Aorta (tissue), 5 donors: ENCODE measurements at places on chromosomes 16 and 17. TPM values are rescaled to one million over a fixed set of nuclear protein-coding genes. Genes with fewer than 3 reads are reported as not detected.

DNA sequence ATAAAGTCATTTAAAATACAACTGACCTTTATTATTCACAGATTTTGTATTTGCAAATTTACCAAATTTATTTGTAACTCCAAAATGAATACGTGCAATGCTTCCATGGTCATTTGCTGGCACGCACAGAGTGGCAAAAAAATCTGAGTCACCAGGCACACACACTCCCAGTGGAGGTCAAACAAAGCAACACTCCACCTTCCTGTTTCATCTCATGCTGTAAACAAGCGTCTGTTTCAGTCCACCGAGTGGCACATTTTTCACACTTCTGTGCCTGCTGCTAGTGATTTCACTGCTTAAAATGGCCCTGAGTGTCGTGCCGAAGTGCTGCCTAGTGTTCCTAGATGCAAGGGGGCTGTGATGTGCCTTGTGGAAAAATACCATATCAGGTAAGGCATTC lies 17.8 kb upstream of the ITGAE start:
- DNase-seq, result no peak

- DNase-seq, result peak; percentile 53
Observed at GRCh38 chr17:17062866-17063265, 20.6 kb downstream of the MPRIP start.

The LRRC46 gene
- total RNA-seq, result 0.51 TPM

DNA sequence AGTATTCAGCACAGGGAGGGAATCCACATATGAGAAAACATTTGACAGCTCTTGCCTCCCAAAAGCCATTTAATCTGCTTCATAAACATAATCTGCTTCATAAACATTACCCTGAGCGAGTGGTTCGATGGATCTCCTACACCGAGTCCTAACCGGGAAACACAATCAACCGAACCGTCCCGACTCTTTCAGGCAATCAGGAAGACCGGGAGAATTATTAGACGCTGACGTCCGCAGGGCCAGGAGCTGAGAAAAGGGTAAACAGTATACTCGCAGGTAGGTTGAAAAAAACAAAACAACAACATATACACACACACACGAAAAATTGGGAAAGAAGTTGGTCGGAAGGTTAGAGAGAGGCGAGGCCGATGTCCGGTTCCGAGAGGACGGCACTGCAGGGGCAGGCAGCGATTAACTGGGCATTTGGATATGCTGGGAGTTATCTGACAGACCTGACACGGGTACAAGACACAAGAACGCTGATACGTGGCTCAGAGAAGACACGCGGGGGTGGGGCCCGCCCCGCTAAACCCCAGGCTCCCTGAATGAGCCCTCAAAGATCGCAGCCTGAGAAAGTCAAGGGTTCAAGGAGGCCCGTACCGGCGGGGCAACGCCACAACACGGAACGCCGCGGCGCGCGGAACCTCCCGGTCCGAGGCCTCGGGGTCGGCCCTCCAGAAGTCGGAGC lies 585 bp downstream of the AP1G1 start:
- DNase-seq, result no peak

GRCh38 chr16:49464877-49465504 lies 91.4 kb downstream of the C16orf78 start:
- no peak for DNase-seq

DNA sequence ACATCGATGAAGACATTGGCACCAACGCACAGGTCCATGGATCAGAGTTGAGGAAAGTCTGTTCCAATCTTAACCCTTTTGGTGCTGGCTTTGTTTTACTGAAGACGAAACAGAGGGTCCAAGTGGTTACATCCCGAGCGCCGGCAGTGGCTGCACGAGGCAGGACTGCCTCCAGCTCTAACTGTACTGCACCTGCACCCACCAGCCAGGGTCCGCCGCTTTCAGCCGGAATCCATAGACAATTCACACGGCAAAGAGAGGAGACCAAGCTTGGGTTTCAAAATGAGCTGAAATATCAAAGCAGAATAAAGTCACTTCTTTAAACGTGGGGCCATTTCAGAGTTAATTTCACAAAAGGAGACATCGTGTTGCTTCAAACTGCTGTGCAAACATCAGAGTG lies 21.2 kb upstream of the ZC3H18 start:
- DNase-seq, result no peak

The GALR2 gene
- not detected for total RNA-seq

DNA sequence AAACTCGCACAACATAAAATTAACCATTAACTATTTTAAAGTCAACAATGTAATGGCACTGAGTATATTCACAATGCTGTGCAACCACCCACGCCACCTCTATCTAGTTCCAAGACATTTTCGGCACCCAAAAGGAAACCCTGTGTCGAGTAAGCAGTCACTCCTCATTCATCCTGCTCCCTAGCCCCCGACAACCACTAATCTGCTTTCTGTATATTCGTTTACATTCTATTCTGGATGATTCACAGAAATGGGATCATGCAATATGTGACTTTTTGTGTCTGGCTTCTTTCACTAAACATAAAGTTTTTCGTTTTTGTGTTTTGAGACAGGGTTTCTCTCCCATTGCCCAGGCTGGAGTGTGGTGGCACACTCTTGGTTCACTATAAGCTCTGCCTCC lies 42.2 kb upstream of the HAPSTR1 start:
- DNase-seq, result no peak

DNA sequence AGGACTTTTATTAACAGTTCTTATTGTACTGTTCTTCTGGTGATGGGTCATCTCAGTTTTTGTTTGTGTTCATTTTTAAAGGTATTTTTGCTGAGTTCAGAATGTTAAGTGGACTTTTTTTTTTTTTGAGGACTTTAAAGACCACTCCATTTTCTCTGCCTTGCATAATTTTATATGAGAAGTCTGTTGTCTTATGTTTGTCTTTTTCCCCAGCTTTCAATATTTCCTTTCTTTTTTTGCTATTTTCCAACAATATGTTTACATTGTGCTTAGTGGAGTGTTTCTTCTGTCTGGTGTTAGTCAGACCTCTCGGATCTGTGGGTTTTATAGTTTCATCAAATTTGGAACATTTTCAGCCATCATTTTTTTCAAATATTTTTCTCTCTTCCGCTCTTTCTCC lies 290.0 kb upstream of the TNRC6C start:
- no peak for DNase-seq

The CBLN1 gene
- total RNA-seq, result 0.58 TPM

DNA sequence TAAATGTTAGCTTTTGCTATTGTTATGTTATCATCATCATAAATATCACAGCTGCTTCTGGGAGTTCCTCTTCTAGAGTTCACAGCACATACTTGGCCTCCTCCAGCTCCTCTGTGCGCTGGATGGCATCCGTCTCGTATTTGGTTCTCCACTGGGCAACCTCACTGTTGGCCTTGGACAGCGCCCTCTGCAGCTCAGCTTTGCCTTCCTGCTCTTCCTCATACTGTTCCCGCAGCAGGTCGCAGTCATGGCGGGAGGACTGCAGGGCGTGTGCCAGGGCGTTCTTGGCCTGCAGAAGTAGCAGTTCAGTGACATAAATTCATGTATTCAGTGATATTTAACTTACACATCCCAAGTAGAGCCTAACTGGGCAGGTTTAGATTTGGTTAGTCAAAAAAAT lies 23.4 kb downstream of the MYH8 start:
- no peak for DNase-seq

DNA sequence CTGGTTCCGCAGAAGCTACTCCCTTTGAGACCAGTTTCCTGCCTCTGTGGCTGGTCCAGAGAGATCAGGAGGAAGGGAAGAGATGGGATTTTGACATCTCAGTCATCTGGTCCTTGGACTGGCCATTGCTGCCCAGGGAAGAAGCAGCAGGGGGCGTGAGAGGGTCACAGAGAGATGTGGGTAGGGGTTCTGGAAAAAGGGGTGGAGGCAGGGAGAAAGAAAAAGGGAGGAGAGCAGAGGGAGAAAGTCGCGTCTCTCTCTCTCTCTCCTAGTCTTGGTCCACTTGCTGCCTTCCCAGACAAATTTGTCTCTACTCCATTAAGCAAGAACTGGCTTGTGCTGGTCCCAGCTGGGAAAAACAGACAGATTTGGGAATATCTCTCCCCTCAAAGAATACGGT lies 4.4 kb downstream of the SHBG start:
- no peak for DNase-seq

GRCh38 chr17:36683387-36683786 lies 82.0 kb downstream of the MRM1 start:
- no peak for DNase-seq

DNA sequence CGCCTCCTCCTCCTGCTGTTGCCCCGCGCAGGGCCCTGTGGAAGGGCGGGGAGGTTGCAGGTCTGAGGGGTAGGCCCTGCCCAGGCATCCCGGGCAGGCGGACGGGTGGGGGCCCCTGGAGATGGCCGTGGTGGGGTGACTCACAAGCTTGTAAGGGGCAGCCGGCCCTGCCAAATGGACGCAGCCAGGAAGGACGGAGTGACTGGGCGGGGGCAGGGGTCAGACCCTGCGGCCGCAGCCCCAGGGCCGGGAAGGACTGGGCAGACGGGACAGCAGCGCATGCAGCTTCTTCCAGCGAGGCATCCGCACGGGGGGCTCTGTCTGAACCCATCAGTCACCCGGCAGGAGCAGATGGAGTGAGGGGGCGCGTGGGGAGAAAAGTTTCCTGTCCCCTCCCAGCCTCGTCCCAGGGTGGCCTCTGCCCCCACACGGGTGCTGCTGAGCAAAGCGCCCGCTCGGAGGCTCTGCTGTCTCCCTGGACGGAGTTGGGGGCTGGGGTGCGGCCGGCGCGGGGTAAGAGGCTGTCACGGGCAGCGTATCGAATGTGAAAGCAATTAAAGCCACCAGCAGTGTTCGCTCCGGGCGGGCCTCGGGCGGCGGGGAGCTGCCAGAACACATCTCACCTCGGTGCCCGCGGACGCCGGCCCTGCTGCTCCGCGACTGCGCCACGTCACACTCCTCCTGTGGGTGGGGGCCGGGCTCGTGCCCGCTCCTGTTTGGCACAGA lies 5.4 kb upstream of the PRR35 start:
- DNase-seq, result no peak

DNA sequence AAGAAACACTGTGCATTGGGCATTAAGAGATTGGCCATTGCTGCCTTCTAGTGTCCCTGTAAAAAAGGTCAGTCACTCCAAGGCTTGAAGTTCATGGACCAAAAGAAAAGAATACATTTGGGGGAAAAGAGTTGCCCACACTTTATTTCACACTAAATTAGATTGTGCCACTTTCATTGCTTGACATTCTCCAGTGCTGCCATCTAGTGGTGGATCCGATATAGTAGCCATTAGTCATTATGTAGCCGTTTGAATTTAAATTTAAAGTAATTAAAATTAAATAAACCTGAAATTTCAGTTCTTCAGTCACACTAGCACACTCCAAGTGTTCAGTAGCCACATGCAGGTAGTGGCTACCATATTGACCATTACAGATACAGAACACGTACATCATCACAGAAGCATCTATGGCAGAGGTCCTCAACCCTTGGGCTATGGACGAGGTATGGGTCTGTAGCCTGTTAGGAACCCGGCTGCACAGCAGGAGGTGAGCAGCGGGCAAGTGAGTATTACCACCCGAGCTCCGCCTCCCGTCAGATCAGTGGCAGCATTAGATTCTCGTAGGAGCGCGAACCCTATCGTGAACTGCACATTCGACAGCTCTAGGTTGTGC lies 21.9 kb upstream of the CDH5 start:
- DNase-seq, result peak; percentile 11

- DNase-seq, result no peak
Observed at GRCh38 chr16:62816971-62817519, 780.8 kb upstream of the CDH8 start.

DNA sequence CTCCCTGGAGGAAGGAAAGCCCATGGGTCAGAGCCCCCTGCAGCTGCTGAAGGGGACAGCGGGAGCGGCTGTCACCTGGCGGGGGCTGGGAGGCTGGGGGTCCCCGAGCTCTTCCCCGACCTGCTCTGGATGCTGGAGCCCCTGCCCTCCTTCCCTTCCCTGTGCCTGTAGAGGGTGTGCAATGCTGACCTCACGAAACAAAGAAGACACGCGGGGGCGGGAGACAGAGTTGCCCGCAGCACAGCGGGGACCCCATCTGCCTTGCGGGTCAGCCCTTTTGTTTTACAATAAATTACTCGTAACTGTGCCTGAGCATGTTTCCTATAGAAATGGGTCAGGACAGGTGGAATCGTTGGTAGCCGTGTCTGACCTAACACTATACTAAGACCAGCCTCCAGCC lies 6.3 kb downstream of the SECTM1 start:
- peak; percentile 42 for DNase-seq

GRCh38 chr17:48597778-48598631 lies 4.4 kb upstream of the HOXB5 start:
- peak; percentile 82 for DNase-seq

The KRT33A gene
- total RNA-seq, result not detected

GRCh38 chr16:54362591-54363206 lies 76.1 kb upstream of the IRX3 start:
- DNase-seq, result no peak

The OR1F1 gene
- not detected for total RNA-seq
